Pancreas (tissue), 10 donors: ENCODE measurements at places on chromosomes 1 and 21. TPM values are rescaled to one million over a fixed set of nuclear protein-coding genes. Genes with fewer than 3 reads are reported as not detected.

DNA sequence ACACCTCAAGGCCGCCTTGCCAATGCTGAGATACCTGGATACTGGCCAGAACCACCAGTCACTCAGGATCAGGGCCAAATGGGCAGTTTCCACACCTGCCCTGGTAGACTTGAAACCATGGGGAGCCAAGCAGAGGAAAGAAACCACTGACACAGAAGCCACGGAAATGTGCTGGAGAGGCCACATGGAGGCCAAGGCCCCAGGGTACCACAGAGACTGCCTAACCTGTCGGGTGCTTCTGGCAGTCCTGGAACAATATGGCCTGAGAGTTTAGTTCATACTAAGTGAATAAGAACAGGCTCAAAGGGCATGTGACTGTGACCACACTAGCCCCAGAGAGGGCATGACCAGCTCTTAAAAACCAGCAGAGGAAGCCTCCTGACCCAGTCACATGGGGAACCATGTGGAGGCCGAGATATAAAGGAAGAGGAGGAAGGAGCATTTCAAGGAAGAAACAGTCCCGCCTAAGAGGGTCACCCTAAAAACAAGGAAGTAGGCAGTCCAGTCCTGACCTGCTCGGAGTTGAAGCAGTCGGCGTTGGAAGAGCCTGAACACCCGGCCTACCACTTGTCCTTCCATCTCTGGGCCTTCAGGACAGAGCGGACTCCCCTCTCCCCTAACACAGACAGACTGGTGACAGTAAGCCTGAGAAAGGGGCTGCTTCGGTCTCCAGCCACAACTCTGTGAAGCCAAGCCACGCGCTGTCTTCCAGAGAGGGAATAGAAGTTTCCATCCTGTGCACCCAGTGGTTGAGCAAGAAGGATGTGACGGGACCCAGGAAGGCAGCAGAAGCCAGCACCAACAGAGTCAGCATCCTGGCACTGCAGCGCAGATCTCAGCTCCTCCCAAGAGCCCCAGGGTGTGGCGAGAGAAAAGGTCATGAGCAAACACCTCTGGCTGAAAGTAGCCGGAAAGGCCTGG, at the start of gene DENND2D:
DENND2D (minus strand) TSS at position 766 of the 921 bp plus-strand sequence; CDS start at position 579, 187 bp downstream.
- H3K27ac ChIP-seq: peak within 1 kb of the TSS; percentile 94
- no peak within 1 kb of the TSS for H3K4me3 ChIP-seq
- H3K4me1 ChIP-seq: peaks cover 38% of the 10 kb centered on the region
- no peaks in the 10 kb centered on the region for H3K27me3 ChIP-seq
- H3K36me3 ChIP-seq: no peaks in the 10 kb centered on the region

- no peak overlapping the region for H3K4me3 ChIP-seq
- H3K27me3 ChIP-seq: no peaks in the 10 kb centered on the region
- H3K4me1 ChIP-seq: no peaks in the 10 kb centered on the region
Observed at GRCh38 chr1:162381941-162382750, 618 bp downstream of the C1orf226 start.

- no peaks in the 10 kb centered on the region for H3K27me3 ChIP-seq
- H3K27ac ChIP-seq: no peak overlapping the region
- H3K36me3 ChIP-seq: no peaks in the 10 kb centered on the region
- no peak overlapping the region for H3K4me3 ChIP-seq
- DNase-seq: no peak
Observed at GRCh38 chr1:170063109-170063826, 11.2 kb downstream of the KIFAP3 start.

- no peaks in the 10 kb centered on the region for H3K36me3 ChIP-seq
- DNase-seq: no peak
- no peaks in the 10 kb centered on the region for H3K27me3 ChIP-seq
- no peak within 1 kb of the TSS for H3K4me3 ChIP-seq
Observed at GRCh38 chr1:1631782-1632420, at the start of gene MMP23B. Gene MMP23B (plus strand): TSS chr1:1632173. CDS start chr1:1632219, 46 bp downstream.

DNA sequence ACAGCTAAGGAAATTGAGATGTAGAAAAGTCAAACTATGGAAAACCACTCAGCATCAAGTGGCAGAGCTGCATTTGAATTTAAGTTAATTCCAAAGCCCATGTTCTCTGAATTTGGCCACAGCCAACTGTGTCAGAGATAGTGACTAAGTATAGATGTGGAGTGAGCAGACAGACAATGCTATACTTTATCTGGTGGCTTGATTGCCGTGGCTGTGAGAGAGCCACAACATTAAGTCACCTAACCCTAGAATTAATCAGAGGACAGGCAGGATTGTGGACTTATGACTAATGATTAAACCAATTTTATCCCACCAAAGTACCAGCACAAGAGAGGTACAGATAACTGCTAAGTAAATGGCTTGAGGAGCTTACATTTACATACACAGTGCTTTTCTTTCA, 209.8 kb downstream of the TPR start:
- no peaks in the 10 kb centered on the region for H3K27me3 ChIP-seq
- no peak overlapping the region for H3K27ac ChIP-seq
- H3K4me1 ChIP-seq: no peaks in the 10 kb centered on the region
- H3K36me3 ChIP-seq: no peaks in the 10 kb centered on the region
- no peak overlapping the region for H3K4me3 ChIP-seq
- DNase-seq: no peak

GRCh38 chr1:43541141-43541540, 10.5 kb downstream of the PTPRF start:
- peaks cover 58% of the 10 kb centered on the region for H3K4me1 ChIP-seq
- peak overlapping the region; percentile 42 for H3K27ac ChIP-seq
- no peaks in the 10 kb centered on the region for H3K27me3 ChIP-seq
- H3K4me3 ChIP-seq: no peak overlapping the region

DNA sequence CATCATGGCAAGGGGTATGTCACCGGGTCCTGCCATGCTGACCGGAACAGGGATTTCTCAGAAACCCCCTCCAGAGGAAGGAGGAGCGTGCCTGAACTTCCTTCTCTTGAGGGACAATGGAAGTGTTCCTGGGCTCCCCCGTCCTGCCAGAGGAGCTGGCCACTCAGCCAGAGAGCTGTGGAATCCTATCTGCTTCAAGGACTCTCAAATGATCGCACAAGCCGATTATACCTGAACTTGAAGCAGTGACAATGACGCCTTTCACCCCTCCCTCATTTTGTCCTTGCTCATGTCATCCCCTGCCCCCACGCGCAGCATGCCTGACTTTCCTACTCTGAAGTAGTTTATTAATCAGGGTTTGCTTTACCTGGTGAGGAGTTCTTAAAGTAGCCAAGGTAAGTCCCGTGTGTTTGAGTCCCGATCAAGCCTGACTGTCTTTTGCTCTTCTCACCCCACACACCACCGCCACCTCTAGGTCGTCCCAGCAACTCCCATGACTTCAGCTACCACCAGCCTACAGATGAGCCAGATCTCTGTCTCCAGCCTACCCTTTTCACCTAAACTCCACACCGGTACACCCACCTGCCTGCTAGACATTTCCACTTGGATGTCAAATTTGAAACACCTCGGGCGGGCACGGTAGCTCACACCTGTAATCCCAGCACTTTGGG, 25.0 kb upstream of the PRELP start:
- H3K36me3 ChIP-seq: no peaks in the 10 kb centered on the region
- DNase-seq: no peak
- no peaks in the 10 kb centered on the region for H3K4me1 ChIP-seq

- no peak overlapping the region for H3K27ac ChIP-seq
- no peaks in the 10 kb centered on the region for H3K4me1 ChIP-seq
- H3K4me3 ChIP-seq: no peak overlapping the region
- peak; percentile 51 for DNase-seq
Observed at GRCh38 chr1:20574686-20575540, 14.0 kb upstream of the CDA start.

GRCh38 chr1:88877382-88877825, 14.0 kb downstream of the GTF2B start:
- H3K4me1 ChIP-seq: peaks cover 9% of the 10 kb centered on the region
- no peak overlapping the region for H3K27ac ChIP-seq
- no peak overlapping the region for H3K4me3 ChIP-seq
- no peaks in the 10 kb centered on the region for H3K27me3 ChIP-seq

DNA sequence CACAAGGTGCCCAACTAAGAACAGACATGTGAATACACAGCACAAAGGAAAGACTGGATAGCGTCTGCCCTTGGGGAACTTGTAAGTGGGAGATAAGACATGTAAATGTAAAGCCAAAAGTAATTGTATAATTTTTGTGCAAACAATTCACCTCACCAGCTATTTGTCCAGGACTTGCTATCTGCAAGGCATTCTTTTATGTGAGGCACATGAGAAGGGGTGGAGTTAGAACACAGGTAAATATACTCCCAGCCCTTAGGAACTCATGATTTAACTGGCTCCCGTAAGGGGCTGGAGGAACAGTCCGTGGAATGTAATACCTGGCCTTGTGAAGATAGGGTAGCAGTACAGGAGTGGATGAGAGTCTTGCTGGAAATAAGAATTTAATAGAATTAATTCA, 61.3 kb downstream of the CDK18 start:
- no peaks in the 10 kb centered on the region for H3K36me3 ChIP-seq
- H3K27me3 ChIP-seq: no peaks in the 10 kb centered on the region
- H3K4me3 ChIP-seq: no peak overlapping the region

GRCh38 chr21:45347048-45347711, 57.8 kb upstream of the COL18A1 start:
- no peaks in the 10 kb centered on the region for H3K4me1 ChIP-seq
- H3K27ac ChIP-seq: no peak overlapping the region
- no peaks in the 10 kb centered on the region for H3K27me3 ChIP-seq
- peak; percentile 55 for DNase-seq

GRCh38 chr21:42468491-42469131, 27.4 kb downstream of the RSPH1 start:
- H3K4me3 ChIP-seq: no peak overlapping the region
- H3K27ac ChIP-seq: no peak overlapping the region
- DNase-seq: no peak
- H3K4me1 ChIP-seq: peaks cover 21% of the 10 kb centered on the region
- no peaks in the 10 kb centered on the region for H3K36me3 ChIP-seq

GRCh38 chr1:95615421-95615820, 381.4 kb downstream of the RWDD3 start:
- H3K4me3 ChIP-seq: no peak overlapping the region
- no peaks in the 10 kb centered on the region for H3K4me1 ChIP-seq
- no peak overlapping the region for H3K27ac ChIP-seq
- DNase-seq: no peak
- H3K36me3 ChIP-seq: no peaks in the 10 kb centered on the region

DNA sequence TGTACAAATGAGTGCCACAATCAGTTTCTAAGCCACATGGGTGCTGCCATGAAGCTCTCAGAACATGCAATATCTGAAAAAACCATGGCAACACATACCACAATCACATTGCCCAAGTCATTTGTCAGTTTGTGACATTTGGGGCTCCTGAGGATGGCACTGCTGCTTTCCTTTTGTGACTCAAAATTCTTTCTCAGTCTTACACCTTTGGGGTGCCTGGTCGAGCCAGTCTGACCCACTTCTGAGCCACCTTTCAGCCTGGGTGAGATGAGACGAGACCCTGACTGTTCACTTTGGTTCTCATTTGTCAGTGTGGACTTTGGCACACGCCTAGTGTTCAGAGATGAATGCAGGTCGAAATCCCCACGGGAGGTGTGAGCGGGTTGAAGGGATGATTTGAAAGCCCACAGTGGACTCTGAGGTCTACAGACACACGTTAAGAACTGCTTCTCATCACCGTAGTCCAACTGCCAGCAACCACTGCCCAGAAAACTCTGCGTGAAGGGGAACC, 8.0 kb downstream of the BATF3 start:
- DNase-seq: no peak
- H3K4me1 ChIP-seq: no peaks in the 10 kb centered on the region
- no peak overlapping the region for H3K27ac ChIP-seq
- no peaks in the 10 kb centered on the region for H3K27me3 ChIP-seq
- no peak overlapping the region for H3K4me3 ChIP-seq

- H3K4me3 ChIP-seq: no peak overlapping the region
- no peaks in the 10 kb centered on the region for H3K27me3 ChIP-seq
- DNase-seq: no peak
- no peaks in the 10 kb centered on the region for H3K36me3 ChIP-seq
- H3K27ac ChIP-seq: no peak overlapping the region
- no peaks in the 10 kb centered on the region for H3K4me1 ChIP-seq
Observed at GRCh38 chr1:109901141-109901523, 9.5 kb upstream of the CSF1 start.

DNA sequence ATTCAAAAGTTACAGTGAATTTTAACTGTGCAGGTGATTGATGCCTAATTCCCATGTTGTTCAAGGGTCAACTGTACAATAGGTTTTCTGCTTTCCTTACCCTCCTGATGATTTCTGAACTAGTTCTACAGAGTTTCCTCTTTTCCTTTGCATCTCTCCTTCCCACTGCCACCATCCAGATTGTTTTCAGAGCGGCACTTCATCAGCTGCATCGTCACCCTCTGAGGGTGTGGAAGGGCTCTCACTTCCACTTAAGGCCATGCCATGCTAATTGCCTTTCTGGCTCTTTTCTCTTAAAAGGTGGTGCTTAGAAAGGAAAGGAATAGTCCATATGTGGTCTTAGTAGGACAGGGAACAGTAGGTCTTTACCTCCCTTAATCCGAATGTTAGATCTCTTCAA, 39.1 kb downstream of the DISC1 start:
- DNase-seq: no peak
- no peaks in the 10 kb centered on the region for H3K4me1 ChIP-seq
- no peak overlapping the region for H3K27ac ChIP-seq
- no peaks in the 10 kb centered on the region for H3K36me3 ChIP-seq

- H3K27ac ChIP-seq: no peak overlapping the region
- no peaks in the 10 kb centered on the region for H3K4me1 ChIP-seq
- H3K27me3 ChIP-seq: no peaks in the 10 kb centered on the region
- H3K36me3 ChIP-seq: no peaks in the 10 kb centered on the region
- no peak overlapping the region for H3K4me3 ChIP-seq
Observed at GRCh38 chr1:201639391-201639790, 100.5 kb downstream of the NAV1 start.

DNA sequence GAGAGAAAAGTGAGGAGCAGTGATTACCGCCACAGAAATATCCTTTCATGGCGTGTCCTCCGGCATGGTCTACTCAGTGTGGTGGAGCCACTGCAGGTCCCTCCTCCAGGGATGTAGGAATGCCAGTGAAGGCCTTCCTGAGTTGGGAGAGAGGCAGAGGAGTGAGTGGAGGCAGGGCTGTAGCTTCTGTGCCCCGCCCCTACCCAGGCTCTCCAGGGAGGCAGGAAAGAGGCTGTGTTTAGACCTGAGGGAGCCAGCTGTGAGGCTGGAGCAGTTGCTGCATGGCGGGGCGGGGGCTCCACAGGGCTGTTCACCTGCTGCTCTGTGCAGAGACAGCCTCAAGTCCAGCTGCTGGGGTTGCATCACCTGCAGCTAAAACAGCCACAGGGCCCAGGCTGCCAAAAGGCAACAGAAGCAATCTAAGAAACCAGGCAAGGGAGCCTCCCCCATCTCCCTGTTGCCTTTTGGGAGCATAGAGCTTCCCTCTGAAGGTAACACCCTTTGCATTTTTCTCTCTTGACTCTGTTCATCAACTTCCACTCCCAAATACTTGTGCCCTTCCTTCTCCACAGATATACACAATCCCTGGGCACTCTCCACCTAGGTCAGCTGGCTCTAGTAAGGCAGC, 801 bp upstream of the ANXA9 start:
- no peak for DNase-seq
- H3K27me3 ChIP-seq: no peaks in the 10 kb centered on the region
- H3K27ac ChIP-seq: peak overlapping the region; percentile 43
- no peaks in the 10 kb centered on the region for H3K36me3 ChIP-seq

The CRABP2 gene
- total RNA-seq: 0.92 TPM

The HTR6 gene
- not detected for total RNA-seq

The LRRC38 gene
- not detected for total RNA-seq

The RCAN3 gene
- total RNA-seq: 14.2 TPM
